Activated T-helper 1 cell treated with anti-CD3 and anti-CD28 coated beads, Interleukin-12 subunit alpha, Interleukin-12 subunit beta, Interleukin-2, Interleukin-4 antibody, amounts not matched to agents 30 ng/mL and 10 ng/mL and 1 ng/mL, durations not matched to agents 14 hours and 24 hours and 36 hours (primary cell): ENCODE measurements at places on chromosomes 11 and 22. TPM values are rescaled to one million over a fixed set of nuclear protein-coding genes. Genes with fewer than 3 reads are reported as not detected.
A peak's percentile ranks its signal among the peaks of the same experiment; 100 is the strongest.

Gene OR5T2
- total RNA-seq: not detected in 2 replicates

Gene OR51B4
- total RNA-seq: not detected in 2 replicates

Gene CD151
- 80.6 and 82.3 TPM in 2 replicates for total RNA-seq

- no peaks in the 10 kb centered on the region for H3K4me1 ChIP-seq
- H3K36me3 ChIP-seq: no peaks in the 10 kb centered on the region
- H3K27ac ChIP-seq: no peak overlapping the region
- no peak for DNase-seq
Observed at GRCh38 chr11:14218728-14219127, 140.3 kb downstream of the RRAS2 start.

DNA sequence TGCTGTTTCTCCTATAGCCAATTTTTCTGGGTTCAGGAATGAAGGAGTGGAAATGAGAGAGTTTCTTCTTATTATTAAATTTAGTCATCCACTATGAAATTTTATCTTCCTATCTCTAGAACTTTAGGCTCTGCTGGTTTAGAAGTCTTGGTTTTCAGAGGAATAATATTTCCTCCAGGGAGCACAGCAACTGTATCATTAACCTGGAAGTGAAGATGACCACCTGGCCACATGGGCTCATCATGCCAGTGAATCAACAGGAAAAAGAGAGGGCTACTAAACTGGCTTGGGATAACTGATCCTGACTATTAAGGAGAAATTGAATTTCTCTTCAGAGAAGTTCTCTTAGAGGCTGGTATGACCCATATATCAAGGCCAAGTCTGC, 44.4 kb downstream of the ADM start:
- no peak overlapping the region for H3K27ac ChIP-seq
- no peak for DNase-seq
- H3K36me3 ChIP-seq: no peaks in the 10 kb centered on the region
- no peaks in the 10 kb centered on the region for H3K4me1 ChIP-seq
- H3K27me3 ChIP-seq: peaks cover 7% of the 10 kb centered on the region
- no peak overlapping the region for H3K4me3 ChIP-seq

GRCh38 chr11:101323997-101324396, 194.4 kb upstream of the PGR start:
- DNase-seq: no peak
- no peaks in the 10 kb centered on the region for H3K27me3 ChIP-seq
- H3K4me3 ChIP-seq: no peak overlapping the region
- no peak overlapping the region for H3K27ac ChIP-seq
- no peaks in the 10 kb centered on the region for H3K4me1 ChIP-seq
- no peaks in the 10 kb centered on the region for H3K36me3 ChIP-seq

GRCh38 chr11:65793625-65794400, 7.0 kb downstream of the OVOL1 start:
- no peak overlapping the region for H3K4me3 ChIP-seq
- H3K36me3 ChIP-seq: no peaks in the 10 kb centered on the region
- H3K4me1 ChIP-seq: peaks cover 12% of the 10 kb centered on the region

- peaks cover 53% of the 10 kb centered on the region for H3K4me1 ChIP-seq
- H3K36me3 ChIP-seq: peaks cover 21% of the 10 kb centered on the region
- peak overlapping the region; percentile 83 for H3K4me3 ChIP-seq
- no peaks in the 10 kb centered on the region for H3K27me3 ChIP-seq
- DNase-seq: peak; percentile 63
Observed at GRCh38 chr11:66100272-66101065, 30.4 kb downstream of the PACS1 start.
